ENCODE measurements at places on chromosomes 16 and 17.

DNA sequence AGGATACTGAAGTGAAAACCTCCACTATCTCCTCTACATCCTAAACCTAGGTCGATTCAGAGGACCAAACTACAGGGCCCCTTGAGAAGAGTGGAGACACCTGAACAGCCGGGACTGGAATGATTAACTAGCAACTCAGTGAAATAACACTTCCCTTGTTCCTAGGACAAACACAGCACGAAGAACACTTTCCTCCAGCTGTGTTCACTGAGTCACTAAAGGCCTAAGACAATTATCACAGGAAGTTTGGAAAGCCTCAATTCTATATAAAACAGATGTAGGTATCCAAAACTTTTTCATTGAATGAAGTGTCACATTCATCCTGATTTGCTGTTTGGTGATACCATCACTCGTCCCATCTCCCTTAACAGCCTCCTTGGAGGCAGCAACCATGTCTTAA, 15.5 kb upstream of the CUEDC1 start:
- DNase-seq, result no peak

GRCh38 chr17:67125417-67125816, 81.1 kb downstream of the CACNG1 start:
- DNase-seq, result no peak

GRCh38 chr17:77422104-77422747, 281.5 kb downstream of the SEC14L1 start:
- no peak for DNase-seq

GRCh38 chr16:12176051-12176450, 199.5 kb downstream of the SNX29 start:
- DNase-seq, result no peak

- no peak for DNase-seq
Observed at GRCh38 chr17:77834170-77835115, 124.1 kb upstream of the TNRC6C start.
